A172 (cell line): ENCODE measurements at places on chromosomes 2 and 18. TPM values are rescaled to one million over a fixed set of nuclear protein-coding genes. Genes with fewer than 3 reads are reported as not detected.

The HOXD13 gene
- 4.2 and 5.2 TPM in 2 replicates for total RNA-seq

The NCKAP5 gene
- 0.07 and 3.7 TPM in 2 replicates for total RNA-seq

The EGR4 gene
- total RNA-seq, result not detected in 2 replicates

The ASXL3 gene
- not detected in 2 replicates for total RNA-seq

The ALK gene
- total RNA-seq, result 0.07 and 0.26 TPM in 2 replicates

The MOCOS gene
- total RNA-seq, result 3.3 and 3.9 TPM in 2 replicates

The FLACC1 gene
- total RNA-seq, result not detected in 2 replicates

The PTPRN gene
- total RNA-seq, result 19.3 and 31.5 TPM in 2 replicates

The GALNT5 gene
- total RNA-seq, result not detected in 2 replicates

The MPP4 gene
- 6.8 and 8.0 TPM in 2 replicates for total RNA-seq

The RAD51AP2 gene
- total RNA-seq, result 0.17 TPM in 1 of 2 replicates, not detected in the other

The AKAIN1 gene
- total RNA-seq, result not detected in 2 replicates

The ABCG8 gene
- total RNA-seq, result not detected in 2 replicates

The FAM237A gene
- not detected in 2 replicates for total RNA-seq

The PCARE gene
- not detected in 2 replicates for total RNA-seq

The HIBCH gene
- 23.0 and 25.8 TPM in 2 replicates for total RNA-seq
